ENCODE measurements at places on chromosomes 12 and 14.

GRCh38 chr12:103978384-103978982 is 12.8 kb downstream of the TDG start:
- DNase-seq, result no peak

DNA sequence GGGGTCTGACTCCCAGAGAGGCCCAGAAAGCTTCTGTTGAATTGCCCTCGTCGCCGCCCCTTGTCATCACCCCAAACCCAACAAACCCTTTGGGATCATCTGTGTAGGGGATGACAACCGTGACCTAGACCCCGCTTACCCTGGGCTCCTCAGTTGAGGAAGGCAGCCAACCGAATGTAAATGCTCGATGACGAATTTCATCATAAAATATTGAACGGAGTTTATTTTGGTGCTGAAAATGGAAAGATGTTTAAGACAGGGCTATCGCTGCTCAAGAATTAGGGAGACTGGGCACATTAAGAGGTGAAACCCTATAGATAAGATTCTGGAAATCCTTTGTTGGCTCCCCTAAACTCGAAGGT is 512 bp downstream of the ACTR10 start:
- no peak for DNase-seq

DNA sequence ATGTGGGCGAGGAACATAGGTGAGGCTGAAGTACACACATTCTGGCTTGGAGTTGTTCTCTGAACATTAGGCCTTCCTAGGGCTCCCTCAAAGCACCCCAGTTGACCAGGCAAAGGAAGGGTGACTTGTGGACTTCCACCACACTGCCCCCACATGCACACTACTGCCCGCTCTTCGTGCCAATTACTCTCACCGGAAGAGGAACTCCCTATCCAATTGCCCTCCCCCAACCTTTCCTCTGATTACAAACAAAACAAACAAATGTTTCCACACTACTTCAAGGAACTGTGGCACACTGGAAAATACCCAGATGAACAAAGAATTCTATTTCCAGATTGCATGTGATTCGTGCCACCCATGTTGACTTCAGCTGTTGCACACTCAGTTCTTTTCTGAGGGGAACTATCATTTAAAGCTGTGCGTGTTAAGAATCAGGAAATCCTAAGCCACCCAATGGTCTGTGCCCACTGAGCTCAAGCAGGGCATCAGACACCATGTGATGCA is 139.3 kb downstream of the SSPN start:
- no peak for DNase-seq

- no peak for DNase-seq
Measured at GRCh38 chr12:124648710-124649384, 81.4 kb upstream of the NCOR2 start.

DNA sequence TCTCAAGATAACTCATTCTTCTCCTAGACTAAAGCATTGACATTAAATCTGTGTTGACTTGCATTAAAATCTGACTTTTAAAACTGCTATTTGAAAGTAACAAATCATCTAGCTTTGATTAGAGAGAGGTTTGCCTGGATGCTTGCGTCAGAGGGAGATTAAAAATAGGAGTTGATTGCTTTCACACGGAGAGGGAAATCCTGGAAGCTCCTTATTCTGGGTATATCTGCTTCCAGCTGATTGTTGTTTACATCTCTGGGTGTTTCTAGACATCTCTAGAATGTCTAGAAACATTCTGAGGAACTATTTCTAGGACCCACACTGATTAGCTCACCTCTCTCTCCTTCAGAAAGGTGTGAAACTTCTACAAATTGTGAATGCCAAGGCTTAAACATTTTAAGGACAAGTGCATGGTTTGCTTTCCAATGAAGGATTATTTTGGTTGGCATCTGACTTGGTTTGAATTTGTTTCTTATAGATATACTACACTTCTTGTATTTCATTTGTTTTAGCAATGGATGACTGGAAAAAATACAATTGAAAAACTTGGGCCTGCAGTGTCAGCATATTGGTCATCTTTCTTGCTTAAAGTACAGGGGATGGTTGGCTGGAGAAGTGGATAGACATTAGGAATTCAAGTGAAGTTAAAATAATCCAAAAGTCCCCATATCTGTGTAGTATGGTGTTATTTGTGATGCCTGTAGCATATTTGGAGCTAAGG is 2.1 kb downstream of the DIP2B start:
- no peak for DNase-seq

- no peak for DNase-seq
Measured at GRCh38 chr14:52883658-52884057, 67.2 kb downstream of the FERMT2 start.

- no peak for DNase-seq
Measured at GRCh38 chr14:98118749-98119148, 1153.2 kb downstream of the BCL11B start.

Data from stimulated activated CD4-positive, alpha-beta T cell treated with anti-CD3 and anti-CD28 coated beads, Interleukin-2, amount 100 ng/mL, for 48 hours (primary cell).